ENCODE measurements at places on chromosomes 6 and 20.

GRCh38 chr6:106206905-106207304 is 118.7 kb downstream of the ATG5 start:
- no peak for DNase-seq

DNA sequence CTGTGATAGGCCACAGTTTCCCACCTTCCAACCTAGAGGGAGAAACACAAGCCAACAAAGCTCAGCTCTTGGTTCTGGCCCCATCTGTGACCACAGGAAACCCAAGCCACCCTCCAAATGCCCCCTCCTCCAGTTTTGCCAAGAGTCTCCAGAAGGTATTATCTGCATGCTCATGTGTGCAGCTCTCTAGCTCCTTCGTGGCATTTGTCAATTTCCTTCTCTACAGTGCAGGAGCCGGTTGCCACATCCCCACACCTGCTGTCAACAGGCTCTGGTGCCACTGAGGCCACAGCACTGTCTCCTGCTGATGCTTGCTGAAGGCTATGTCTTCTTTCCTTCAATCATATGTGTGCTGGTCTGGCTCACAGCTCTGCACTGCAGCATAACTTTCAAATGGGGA is 177.2 kb downstream of the CLIC5 start:
- no peak for DNase-seq

GRCh38 chr20:22438926-22439325 is 145.4 kb downstream of the FOXA2 start:
- no peak for DNase-seq

- DNase-seq: no peak
These were observed 38.5 kb downstream of the PKIB start for GRCh38 chr6:122648726-122649125.

Measured in stimulated activated CD4-positive, alpha-beta T cell treated with anti-CD3 and anti-CD28 coated beads, Interleukin-4, amount 100 ng/mL, for 1 hour (primary cell).